Stimulated activated CD4-positive, alpha-beta T cell treated with anti-CD3 and anti-CD28 coated beads, TNF-alpha, amount 100 ng/mL, for 24 hours (primary cell): ENCODE measurements at places on chromosomes 13 and 19.

- no peak for DNase-seq
Observed at GRCh38 chr13:99911965-99912566, 59.5 kb downstream of the ZIC5 start.

GRCh38 chr13:46184277-46184699 lies 2.3 kb upstream of the LCP1 start:
- peak; percentile 66 for DNase-seq

GRCh38 chr13:83232626-83233025 lies 649.6 kb downstream of the SLITRK1 start:
- no peak for DNase-seq

GRCh38 chr13:67318398-67318797 lies 88.3 kb upstream of the PCDH9 start:
- no peak for DNase-seq

GRCh38 chr19:37221136-37221535 lies 3.1 kb downstream of the ZNF383 start:
- no peak for DNase-seq

- no peak for DNase-seq
Observed at GRCh38 chr13:110012102-110012739, 225.8 kb upstream of the IRS2 start.

GRCh38 chr13:41326661-41327060 lies 15.6 kb downstream of the NAA16 start:
- no peak for DNase-seq

DNA sequence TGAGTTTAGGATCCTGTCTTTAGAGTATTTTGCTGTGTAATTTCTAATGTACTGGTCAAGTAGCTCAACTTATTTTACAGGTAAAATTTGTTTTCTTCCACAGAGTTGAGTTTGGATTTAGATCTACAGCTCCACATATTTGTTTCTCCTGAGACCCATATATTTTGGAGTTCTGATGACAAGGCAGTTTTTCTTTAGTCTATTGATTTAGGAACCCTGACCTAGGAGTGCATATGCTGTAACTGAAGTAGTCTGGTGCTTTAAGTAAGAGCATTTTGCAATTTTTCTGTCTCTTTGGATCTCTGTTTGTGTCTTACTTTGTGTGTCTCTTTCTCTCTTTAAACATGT lies 19.5 kb upstream of the SPRY2 start:
- no peak for DNase-seq

GRCh38 chr13:20714161-20714560 lies 10.7 kb downstream of the IL17D start:
- DNase-seq = no peak

DNA sequence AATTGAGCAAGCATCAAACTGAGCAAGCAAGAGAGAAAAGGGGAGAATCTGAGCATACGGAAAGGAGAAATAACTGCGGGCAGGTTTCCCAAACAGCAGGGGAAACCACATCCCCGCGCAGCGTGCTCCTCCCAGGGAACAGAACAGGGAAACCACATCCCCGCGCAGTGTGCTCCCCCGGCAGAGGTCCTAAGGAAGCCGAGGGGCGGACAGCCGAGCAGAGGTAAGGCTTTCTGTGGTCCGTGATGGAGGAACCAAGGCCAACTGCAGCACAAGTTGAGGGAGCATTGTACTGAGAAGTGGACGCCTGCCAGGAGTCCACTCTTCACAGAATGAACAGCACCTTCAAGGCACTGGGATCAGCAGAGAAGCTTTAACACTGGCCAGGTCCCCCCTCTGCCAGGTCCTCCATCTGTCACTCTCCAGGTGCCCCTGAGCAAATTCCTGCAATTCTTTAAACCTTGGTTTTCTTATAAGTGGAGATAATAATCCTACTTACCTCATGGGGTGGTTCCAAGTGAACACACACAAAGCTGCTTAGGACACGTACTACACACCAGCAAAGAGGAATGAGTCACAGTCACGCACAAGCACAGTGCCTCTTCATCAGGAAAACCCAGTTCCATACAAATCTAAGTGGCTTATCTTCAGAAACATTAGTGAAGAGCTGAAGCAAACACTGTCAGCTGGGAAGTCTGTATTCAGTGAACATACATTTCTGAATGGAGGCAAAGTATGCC lies 23.0 kb upstream of the LAMP1 start:
- DNase-seq = no peak

DNA sequence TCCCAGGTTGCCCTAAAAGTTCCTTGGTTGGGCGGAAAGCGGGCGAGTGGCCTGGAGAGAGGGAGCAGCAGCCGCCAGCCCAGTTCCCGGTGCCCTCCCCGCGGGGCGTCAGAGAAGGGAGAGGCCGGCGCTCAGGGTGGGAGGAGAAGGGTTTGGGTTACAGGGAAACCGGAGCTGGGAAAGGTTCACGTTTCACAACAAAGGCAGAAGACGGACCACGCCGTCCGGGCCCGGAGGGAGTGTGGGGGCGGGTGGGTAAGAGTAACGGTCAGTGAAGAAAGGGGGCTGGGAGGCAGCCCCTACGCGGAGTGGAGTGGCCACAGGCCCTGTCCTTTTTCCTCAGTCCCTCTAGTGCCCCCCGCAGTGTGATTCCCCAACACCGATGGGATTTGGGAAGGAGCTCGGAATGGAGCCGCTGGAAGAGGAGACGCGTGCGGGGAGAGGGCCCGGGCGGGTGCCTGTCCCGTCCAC lies 1.6 kb downstream of the SIX5 start:
- DNase-seq = no peak

- DNase-seq = no peak
Observed at GRCh38 chr13:28320884-28321574, 173.9 kb downstream of the FLT1 start.

DNA sequence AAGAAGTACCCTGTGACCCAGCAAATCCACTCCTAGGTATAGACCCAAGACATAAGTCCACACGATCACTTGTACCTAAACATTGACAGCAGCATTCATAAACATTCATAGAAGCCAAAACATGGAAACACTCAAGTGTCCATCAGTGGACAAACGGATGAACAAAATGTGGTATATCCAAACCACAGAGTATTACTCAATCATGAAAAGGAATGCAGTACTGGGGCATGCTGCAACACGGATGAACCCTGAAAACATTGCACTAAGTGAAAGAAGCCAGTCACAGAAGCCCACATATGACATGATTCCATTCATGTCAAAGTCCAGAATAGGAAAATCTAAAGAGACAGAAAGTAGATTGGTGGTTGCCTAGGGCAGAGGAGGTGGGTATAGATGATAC lies 22.8 kb upstream of the CCNE1 start:
- DNase-seq = no peak
